ENCODE measurements at places on chromosomes 12 and 14.
A peak's percentile ranks its signal among the peaks of the same experiment; 100 is the strongest.

GRCh38 chr12:111780166-111780565 is 13.4 kb downstream of the ALDH2 start:
- DNase-seq: no peak

DNA sequence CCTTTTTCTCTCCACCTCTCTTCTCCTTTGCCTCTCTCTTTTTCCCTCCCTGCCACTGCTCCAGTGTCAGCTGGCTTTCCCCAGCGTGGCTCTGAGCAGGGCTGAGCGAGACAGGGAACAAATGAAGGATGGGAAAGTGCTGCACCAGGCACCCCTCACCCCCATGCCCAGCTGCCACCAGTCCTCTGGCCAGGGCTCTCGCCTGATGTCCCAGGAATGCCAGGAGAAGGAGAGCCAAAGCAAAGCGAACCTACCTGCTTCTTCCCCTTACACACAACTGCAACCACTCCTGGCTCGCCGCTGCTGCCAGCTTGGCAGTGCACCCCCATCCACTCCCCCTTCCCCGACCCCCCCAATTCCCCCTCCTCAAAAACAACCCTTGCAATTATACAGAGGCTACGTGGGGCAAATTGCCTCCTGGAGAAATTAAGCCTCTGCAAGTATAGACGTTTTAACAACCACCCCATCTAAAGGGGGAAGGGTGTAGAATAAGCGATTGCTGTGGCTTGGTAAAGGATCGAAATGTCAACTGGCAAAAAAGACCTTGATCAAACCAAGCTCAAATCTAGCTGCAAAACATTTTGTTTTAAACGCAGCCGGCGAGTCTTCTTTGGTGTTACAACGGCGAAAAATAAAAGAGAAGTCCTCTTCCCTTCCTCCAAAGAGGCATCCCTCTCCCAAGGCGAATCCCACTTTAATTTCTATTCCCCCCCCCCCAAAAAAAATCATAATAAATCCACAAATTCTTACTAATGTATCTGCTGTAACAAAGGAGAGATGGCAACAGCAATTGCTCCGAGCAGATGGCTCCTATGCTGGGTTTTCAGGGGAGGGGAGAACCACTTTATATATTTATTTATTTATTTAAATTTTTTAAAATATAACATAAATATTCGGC is 2.9 kb downstream of the BCL11B start:
- no peak for DNase-seq

DNA sequence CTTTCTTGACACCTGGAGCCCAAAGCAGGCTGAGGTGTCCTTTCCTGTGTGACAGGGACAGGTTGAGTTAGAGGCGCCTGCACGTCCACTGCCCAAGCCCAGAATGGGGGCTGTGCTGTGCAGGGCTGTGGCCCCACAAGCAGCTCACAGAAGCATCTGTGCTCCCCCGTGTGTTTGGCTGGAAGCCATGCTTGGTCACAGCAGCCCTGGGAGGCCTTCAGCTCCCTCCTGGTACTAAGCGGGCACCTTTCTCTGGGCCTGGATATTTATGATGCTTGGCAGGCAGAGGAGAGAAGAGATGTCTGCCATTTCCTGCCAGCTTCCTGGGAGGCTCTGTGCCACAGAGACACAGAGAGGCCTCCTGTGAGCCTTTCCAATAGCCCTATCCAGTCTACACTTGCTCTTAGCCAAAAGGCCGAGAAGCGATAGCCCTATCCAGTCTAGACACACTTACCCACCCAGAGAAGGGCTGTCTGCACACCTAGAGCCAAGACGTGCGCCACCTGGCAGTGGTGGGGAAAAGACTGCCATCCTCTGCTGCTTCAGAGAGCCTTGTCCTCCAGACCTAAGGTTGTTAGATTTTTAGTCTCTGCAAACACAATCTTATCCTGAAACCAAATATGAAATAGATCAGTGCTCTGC is 117.4 kb downstream of the GCH1 start:
- DNase-seq: no peak

- DNase-seq: peak; percentile 75
Observed at GRCh38 chr12:100375038-100375735, 18.3 kb downstream of the SLC17A8 start.

DNA sequence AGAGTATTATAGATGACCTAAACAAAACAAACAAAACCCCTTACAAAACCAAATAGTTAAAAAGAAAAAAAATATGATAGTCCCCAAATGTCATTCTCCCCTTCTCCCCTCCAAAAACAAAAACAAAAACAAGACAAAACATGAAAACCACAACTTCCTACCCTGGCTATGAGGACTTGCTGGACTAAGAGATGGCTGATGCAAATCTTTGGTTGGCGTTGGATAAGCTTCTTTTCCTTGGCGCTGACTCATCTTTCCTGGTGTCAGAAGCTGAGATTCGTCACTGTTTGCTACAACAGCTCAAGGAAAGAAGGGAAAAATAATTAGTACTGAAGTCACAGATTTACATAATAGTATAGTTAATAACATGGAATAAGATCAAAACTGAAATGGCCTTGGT is 102.5 kb upstream of the BBS10 start:
- DNase-seq: no peak

DNA sequence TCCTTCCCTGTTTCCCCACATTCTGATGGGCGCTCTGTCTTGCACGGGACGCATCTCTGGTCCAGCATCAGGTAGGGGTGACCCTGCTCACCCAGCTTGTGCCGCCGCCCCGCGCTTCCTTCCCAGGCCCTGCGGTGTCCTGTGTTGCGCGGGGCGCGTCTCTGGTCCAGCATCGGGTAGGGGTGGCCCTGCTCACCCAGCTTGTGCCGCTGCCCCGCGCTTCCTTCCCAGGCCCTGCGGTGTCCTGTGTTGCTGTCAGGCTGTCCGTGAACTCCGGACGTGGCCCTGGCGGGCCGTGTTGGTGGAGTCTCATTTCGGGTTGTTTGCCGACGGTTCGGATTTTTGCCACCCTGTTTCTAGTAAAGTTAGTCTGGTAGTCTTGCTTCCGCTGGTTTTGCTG is 6.8 kb downstream of the FBRSL1 start:
- no peak for DNase-seq

- no peak for DNase-seq
Observed at GRCh38 chr12:6528539-6529235, 5.6 kb upstream of the GAPDH start.

GRCh38 chr12:132427999-132428935 is 61.7 kb upstream of the FBRSL1 start:
- peak; percentile 38 for DNase-seq

DNA sequence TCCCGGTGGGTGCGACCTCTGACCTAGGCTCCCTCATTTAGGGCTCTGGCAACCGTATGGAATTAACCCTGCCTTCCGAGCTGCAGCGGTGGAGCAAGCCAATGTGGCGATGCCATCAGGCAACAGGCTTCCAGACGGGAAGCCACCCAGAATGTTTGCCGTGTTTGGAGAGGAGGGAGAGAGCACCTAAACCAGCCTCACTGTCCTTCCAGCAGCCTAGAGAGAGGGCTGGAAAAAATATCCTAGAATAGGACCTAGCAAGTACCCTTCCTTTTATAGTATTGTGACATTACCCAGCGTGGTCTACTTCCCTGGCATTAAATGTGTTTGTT is 287 bp upstream of the SLC2A13 start:
- DNase-seq: peak; percentile 66

GRCh38 chr12:131987552-131987951 is 37.8 kb downstream of the EP400 start:
- DNase-seq: no peak

- DNase-seq: peak; percentile 94
Observed at GRCh38 chr12:122078141-122079032, at the start of gene MLXIP. TSS of gene MLXIP (plus strand) at chr12:122078756. CDS start at chr12:122078854, 98 bp downstream.

DNA sequence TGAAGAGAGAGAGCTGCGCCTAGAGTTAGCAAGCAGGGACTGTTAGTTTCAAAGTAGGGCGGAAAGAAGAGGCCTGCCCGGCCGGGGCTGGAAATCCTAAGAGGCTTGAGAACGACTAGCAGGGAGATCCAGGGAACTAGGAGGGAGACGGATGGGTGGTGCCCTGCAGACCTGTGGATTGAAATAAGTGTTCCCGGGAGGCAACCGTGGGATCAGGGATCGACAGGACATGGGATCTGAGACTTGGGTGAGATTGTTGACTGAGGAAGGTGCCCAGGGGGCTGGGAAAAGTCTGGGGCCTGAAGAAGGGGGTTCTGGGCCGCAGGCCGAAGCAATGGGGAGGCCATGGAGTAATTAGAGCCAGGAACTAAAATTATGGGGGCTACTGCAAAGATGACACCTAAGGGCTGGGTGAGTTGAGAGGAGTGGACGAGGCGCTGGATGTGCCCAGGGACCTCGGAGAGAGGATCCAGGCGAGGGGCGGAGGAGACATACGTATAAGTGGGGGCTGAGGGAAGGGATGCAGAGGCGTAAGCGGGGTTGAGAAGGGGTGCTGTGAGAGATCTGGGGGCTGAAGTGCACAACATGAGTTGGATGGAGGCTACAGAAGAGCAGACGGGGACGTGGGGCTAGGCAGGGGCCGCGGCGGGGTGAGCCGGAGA is 635 bp downstream of the LTA4H start:
- DNase-seq: peak; percentile 6

- no peak for DNase-seq
Observed at GRCh38 chr12:123243671-123244262, 10.5 kb downstream of the MTRFR start.

DNA sequence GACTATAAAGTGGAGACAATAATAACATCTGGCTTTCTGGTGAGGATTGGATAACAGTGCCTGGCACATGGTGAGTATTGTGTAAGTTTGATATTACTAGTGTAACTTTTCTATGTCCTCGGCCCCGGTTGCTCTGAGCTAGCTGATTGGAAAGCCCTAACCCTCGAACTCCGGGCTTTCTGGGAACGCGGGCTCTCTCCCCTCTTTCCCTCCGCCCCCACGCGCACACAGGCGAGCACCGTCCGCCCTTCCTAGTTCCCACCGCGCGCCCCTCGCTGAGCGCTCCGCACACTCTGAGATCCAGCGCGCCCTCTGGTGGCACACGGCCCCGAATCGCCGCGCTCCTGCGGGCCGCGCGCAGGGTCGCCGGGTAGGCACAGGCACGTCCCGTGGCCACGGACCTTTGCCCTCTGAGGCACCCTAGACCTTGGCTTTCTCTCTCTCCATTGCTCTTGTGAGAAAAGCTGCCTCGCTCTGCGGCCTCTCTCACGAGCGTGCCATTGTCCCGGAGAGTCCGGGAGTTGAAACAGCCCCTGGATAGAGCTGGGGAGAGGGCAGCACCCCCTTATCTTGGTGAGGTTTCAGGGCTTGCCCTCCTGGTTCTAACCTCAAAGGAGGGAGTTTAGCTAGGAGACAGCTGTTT is 23.2 kb upstream of the ESRRB start:
- no peak for DNase-seq

DNA sequence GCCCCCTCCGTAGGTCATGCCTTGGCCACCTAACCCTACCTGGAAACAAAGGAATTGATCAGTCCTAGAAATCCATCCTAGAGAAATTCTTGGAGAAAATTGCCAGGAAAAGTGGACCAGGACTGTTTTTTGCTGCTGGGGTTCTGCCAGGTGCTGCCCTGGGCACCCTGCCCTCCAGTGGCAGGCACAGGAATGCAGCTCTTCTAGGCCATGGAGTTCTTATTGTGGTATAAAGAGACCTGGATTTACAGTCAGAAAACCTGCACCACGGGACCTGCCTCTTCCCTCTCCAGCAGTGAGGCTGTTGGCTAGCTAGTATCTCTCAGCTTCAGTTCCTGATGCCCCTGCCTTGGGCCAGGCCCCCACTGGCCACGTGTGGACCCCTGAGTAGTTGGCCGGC is 59.7 kb downstream of the SLC24A4 start:
- no peak for DNase-seq

- DNase-seq: no peak
Observed at GRCh38 chr12:81502912-81503695, 256.0 kb downstream of the PPFIA2 start.

GRCh38 chr14:104634886-104635570 is 30.5 kb upstream of the TMEM179 start:
- no peak for DNase-seq

DNA sequence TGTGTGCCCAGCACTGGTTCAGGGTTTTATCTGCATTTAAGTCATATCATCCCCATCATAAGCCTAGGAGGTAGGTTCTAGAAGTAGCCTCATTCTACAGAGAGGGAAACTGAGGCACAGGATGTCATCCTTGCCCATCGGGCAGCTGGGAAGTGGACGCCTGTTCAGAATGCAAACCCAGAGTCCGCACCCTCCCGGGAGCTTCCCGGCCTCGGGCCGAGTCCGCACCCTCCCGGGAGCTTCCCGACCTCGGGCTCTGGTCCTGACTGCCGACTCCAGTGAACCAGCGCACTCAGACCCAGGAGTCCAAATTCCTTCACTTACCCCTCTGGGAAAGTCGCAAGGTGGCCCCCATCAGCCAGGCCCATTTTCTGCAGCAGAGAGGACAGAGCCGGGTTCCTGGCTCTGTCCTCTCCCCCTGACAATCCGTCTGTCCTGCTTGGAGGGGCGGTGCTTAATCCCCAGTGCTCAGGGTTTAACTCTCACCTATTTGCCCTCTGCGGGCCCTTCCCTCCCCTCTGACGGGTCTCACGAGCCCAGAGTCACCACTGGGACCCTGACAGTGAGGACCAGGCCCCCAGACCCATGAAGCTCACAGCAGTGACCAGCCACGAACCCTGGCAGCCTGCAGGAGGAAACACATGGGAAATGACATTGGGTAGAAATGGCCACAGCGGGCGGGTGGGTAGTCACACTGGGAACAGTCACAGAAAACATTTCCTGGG is 141.9 kb downstream of the PIWIL1 start:
- no peak for DNase-seq

GRCh38 chr12:18135509-18135908 is 45.5 kb upstream of the RERGL start:
- DNase-seq: no peak

DNA sequence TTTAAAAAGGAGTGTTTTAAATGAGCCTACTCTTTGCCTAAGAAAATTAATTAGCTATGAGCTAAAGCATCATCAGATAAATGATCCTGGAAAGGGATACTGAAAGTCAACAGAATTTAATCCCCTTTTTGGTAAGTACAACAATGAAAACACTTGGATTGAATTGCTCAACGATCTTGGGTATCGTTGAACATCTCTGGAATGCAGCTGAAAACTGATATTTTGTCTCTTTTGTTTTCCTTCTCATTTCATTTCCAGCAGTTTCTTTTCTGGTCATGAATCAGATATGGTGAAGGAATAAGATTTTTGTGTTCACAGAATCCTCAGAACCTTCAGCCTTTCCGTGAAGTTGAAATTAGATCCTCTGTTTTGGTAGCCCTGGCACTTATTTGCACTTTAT is 771.2 kb downstream of the FSCB start:
- no peak for DNase-seq

DNA sequence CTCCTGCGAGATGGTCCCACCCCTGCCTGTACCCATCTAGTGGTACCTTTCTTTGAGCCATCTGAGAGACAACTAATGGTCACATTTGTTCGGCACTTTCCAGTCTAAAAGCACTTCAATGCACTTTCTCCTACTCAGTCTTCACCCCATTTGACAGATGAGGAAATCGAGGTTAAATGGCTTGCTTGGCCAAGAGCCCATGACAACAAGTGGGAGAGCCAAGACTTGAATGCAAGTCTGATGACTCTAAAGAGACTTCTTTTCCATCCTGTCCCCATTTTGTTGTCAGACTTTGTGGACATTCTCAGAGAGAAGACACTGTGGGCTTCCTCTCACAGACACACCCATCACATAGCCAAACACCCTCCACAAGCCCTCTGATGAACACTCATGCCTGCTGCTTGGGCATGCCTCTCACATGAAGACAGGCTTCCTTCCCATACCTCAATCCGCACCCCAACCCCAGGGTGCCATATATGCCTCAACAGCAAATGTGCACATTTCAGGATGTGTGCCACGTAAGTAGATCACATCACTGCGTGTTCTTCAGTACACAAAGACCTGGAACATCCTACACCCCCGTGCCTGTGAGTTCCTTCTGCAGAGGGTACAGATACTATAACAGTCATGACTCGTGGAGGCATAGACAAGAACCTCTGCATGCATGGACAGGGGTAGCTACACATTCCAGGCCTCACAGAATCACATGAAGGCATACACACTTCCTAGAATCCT is 805 bp downstream of the MYH7 start:
- no peak for DNase-seq

Data from NCI-H187 (cell line).